Stromal cell of bone marrow (primary cell): ENCODE measurements at places on chromosomes 3 and 15.

GRCh38 chr15:69313432-69314000 is 14.8 kb downstream of the PAQR5 start:
- DNase-seq = no peak

- DNase-seq = no peak
These were observed 1.8 kb downstream of the RCCD1 start for GRCh38 chr15:90956274-90957030.

DNA sequence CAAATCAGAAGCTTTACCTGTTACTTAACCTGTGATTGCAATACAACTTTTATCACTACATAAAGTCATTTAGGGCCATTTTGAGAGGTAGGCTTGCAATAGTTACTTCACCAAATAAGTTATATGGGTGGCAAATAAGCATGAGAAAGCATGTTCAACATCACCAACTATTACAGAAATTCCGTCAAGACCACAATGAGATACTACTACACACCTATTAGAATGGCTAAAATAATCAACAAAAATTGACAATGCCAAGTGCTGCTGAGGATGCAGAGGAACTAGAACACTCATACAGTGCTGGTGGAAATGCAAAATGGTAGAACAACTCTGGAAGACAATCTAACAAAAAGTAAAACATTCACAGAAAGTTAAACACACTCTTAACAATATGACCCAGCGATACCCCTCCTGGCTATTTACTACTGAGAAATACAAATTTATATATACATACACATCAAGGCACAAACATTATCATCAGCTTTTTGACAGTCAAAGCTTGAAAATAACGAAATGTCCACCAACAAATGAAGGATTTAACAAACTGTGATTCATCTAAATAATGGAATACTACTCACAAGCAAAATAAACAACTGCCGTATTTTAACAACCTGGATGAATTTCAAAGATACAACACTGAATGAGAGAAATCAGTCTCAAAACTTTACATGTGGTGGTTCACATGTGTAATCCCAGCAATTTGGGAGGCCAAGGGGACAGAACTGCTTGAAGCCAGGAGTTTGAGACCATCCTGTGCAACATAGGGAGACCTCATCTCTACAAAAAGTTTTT is 82.9 kb downstream of the MYO9A start:
- DNase-seq = no peak

- DNase-seq = no peak
These were observed 12.8 kb upstream of the RFT1 start for GRCh38 chr3:53142986-53143385.

DNA sequence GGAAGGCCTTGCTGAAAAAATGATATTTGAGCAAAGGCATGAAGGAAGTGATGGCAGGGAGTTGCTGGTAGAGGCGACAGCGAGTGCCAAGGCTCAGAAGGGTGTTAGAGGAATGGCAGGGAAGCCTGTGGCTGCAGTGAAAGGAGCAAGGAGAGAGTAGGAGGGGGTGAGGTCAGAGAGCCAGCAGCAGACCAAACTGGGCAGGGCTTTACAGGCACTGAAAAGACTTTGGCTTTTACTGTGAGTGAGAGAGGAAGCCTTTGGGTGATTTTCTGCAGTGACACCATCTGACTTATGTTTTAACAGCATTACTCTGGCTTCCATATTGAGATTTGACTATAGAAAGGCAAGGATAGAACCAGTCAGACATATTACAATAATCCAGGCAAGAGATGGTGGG is 11.4 kb downstream of the TICRR start:
- DNase-seq = no peak

DNA sequence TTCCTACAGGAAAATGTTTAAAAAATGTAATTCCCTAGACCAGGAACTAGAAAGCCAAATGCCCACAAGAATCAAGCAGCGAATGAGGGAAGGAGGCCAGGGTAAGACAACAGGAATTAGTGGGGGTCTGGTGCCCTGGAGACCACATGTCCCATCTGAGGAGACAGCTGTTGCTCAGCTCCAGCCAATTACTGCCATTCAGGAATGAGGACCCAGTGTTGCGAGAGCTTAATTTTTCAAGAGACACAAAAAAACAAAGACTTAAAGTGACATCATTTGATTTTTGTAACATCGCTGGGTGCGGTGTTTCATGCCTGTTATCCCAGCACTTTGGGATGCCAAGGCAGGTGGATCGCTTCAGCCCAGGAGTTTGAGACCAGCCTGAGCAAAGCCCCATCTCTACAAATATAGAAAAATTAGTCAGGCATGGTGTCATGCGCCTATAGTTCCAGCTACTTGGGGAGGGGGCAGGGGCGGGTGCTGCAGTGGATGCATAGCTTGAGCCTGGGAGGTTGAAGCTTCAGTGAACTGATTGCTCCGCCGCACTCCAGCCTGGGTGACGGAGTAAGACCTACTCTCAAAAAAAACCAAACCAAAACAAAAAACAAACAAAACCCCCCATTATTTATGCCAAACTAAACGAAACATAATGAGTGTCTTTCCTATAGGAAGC is 52.8 kb upstream of the LRIG1 start:
- DNase-seq = no peak

- no peak for DNase-seq
These were observed 134.8 kb upstream of the MEF2A start for GRCh38 chr15:99430881-99431401.

GRCh38 chr15:86756688-86757087 is 677.0 kb downstream of the AGBL1 start:
- no peak for DNase-seq

DNA sequence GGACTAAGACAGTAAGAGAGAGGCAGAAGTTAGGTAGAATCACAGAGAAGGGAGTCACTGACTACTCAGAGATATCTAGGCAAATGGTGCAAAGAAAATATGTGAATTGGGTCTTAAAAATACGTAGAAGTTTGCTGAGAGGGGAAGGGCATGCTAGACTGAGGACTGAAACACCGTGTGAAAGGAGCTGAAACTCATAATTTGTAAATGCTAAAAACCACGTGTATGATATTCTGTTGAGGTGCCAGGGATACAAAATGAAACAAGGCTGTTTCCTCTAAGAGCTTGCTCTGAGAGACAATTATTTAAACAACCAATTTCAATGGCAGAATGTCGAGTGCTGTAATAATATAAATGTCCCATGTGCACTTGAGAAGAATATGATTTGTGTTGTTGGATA is 47.2 kb downstream of the NCK1 start:
- DNase-seq = no peak

DNA sequence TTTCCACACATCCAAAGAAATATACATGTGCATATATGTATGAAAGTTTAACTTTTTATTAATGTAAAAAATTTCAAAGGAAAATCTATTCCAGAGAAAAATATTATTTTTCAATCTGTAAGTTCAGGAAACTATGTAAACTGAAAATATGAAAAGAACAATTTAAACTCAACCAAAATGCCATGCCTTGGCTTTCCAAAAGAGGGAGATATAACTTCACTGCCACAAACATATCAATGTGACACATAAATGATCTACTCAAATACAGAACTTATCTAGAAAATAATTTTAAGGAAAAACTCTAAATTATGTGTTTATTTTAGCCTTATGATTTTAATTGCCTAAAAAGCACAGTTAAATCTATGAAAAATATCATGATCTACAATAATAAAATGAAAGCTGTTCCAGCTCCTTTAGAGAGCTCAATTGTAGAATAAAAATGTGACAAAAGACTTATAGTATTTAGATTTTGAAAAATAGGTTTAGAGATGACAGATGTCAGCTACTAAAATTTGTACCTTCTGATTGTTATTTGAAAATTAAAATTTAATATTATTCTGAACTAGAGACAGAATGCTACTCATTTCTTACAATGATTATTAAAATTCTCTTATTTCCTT is 94.8 kb downstream of the GBE1 start:
- peak; percentile 10 for DNase-seq

DNA sequence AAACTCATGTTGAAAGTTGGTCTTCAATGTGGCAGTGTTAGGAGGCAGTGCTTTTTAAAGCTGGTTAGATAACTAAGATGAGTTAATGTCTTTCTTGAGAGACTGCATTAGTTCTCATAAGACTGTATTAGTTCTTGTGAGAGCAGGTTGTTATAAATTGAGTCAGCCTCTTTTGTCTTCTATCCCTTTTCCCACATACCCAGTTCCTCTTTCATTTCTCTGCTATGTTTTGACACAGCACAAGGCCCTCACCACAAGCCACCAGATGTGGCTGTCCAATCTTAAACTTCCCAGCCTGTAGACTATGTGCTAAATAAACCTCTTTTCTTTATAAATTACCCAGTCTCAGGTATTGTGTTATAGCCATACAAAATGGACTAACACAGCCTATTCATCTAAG is 94.6 kb upstream of the SNTN start:
- DNase-seq = no peak

GRCh38 chr3:7734456-7734855 is 767.2 kb upstream of the LMCD1 start:
- peak; percentile 16 for DNase-seq

- DNase-seq = no peak
These were observed 22.7 kb upstream of the CHRNB4 start for GRCh38 chr15:78663703-78664102.

DNA sequence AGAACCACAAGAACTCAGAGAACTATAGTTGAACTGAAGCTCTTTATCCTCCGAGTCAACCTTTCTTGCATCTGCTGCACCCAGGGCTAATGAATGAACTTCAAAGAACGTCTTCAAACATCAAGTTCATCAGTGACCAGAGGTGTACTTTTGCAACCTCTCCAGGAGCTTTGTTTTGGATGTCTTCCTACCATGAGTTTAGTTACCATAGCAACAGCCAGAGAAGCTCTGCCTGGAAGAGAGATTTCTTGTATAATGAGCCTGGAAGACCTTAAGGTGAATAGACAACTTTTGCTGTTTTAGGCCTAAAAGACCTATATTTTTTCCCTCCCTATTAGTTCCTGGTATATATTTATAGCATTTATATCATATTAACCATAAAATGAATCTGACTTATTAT is 9.1 kb downstream of the ACTC1 start:
- no peak for DNase-seq

DNA sequence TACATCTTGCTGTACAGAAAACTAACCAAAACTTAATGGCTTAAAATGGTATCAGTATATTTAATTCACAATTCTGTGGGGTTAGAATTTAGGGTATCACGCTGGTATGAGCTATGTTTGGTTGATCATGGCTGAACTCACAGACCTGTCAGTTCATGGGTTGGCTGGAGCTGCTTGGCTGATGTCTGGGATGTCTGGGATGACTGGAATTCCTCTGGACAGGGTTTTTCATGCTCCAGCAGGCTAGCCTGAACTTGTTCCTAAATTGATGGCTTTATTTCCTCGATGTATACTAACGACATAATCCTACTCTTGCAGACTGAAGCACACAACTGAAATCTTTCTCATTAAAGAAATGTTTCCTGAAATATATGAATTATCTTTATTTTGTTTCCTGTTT is 338.9 kb upstream of the GBE1 start:
- no peak for DNase-seq

DNA sequence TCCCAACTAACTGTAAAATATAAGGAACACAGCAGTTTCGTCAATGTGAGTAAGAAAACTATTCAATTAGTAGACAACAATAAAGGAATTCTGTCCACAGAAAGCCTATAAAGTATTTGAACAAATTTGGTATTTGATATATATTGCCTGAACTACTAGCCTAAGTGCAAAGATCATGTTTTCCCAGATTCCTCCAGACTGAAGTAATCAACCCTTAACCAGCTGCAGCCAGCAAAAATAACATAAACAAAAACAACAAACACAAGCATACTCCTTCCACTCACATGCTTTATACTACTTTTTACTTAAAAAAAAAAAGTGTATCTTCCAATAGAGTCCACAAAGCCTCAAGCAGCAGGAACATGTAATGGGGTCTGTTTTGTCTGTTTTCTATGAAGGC is 24.1 kb downstream of the PGBD4 start:
- no peak for DNase-seq

- DNase-seq = no peak
These were observed 490.0 kb upstream of the TBL1XR1 start for GRCh38 chr3:177687291-177687690.

DNA sequence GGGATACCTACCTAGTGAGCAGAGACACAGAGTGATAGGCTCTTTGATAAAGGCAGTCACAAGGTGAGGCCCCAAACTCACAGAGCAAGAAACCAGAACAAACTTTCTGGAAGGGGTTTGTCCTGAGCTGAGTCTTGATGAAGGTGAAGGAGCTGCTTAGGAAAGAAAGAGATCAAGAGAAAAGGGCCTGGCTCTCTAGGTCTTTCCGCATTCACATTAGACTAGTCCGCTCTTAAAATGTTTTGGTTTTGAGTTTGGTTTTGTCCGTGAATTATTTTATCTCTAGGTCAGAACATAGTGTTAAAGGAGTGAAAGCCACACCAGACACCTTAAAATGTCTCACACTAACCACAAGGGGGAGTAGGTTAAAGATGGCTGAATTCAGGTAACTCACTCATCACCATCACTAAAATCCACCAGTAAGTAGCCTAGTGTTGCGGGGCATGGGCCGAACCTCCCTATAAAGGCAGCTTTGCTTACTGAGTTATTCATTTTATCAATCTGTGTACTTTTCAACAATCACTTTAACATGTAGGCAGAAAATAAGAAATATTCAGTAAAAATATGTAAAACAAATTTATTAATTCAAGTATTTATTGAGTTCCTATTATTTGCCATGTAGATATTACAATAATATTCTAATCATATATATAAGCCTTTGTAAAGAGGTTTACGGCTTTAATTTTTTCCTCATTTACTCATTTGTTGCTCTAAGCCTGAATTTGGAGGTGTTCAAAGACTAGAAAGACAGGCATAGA is 121.5 kb upstream of the TSC22D2 start:
- DNase-seq = peak; percentile 21

GRCh38 chr3:12234192-12234591 is 54.7 kb upstream of the PPARG start:
- no peak for DNase-seq

DNA sequence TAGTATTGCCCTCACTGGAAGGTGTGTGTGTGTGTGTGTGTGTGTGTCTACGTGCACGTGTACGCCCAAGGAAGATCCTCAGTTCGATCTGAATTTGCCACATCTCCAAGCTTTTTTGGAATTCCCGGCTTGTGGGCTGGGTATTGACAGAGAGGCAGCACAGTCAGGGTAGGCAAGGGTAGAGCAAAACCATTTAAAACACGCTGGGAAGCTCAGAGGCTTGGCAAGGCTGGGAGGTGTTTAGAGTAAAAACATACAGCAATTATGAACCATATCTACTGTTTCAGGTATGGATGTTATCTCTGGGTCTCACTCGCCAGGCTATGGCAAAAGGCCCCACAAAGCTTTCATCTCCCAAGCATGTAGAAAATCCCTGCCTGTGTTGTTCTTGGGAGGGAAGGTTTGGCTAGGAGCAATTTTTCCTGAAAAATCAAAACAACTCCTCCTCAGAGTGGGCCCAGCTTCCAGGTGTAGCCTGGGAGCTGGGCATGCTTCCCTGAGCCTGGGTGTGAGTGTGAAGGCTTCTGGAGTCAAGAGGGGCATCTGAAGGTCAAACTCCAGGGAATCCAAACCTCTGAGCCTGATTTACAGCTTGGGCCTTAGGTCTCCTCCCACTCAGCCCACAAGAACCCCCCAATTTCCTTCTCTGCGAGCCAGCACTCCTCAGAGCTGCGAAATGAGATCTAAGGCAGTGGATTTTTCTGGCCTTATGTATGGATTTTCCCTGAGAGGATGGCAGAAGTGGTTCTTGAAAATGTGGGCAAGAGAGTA is 244.8 kb upstream of the TPRG1 start:
- DNase-seq = no peak
